ENCODE measurements at places on chromosomes 12 and 14. TPM values are rescaled to one million over a fixed set of nuclear protein-coding genes. Genes with fewer than 3 reads are reported as not detected.
A peak's percentile ranks its signal among the peaks of the same experiment; 100 is the strongest.

DNA sequence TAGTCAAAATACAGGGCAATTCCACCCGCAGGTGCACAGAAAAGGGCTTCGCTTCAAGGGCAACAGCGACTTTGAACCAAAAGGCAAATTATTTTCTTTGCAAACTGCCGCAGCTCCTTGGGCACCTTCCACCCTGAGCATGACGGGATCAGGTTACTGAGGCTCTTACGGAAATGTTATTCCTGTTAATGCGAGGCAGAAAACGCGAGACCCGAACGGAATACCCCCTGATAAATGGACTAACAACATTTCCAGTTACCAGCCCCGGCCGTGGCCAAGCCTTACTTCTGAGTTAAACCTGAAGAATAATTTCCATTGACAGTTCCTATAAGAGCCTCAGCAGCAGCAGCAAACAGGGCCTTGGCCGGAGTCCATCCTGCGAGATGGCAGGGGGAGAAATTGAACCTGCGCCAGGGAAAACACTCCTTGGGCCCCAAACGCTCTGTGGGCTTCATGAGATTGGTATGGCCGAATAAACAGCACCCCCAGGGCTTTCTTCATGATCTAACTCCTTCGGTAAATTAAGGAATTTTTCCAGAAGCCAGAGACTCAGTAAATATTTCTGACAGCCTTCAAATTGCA lies 70.0 kb upstream of the DICER1 start:
- DNase-seq, result no peak

GRCh38 chr12:44588651-44589050 lies 287.5 kb downstream of the NELL2 start:
- no peak for DNase-seq

GRCh38 chr12:78864403-78864869 lies at the start of gene SYT1:
Gene SYT1, plus strand, starts transcription at chr12:78864774.
- DNase-seq, result peak; percentile 91

- DNase-seq, result no peak
Observed at GRCh38 chr12:20319366-20319765, 49.0 kb upstream of the PDE3A start.

- DNase-seq, result no peak
Observed at GRCh38 chr12:58263816-58264215, 322.4 kb downstream of the ATP23 start.

GRCh38 chr12:106646472-106646871 lies 63.7 kb downstream of the RFX4 start:
- DNase-seq, result no peak

GRCh38 chr12:106247674-106248311 lies at the start of gene CKAP4:
Gene CKAP4, minus strand, starts transcription at chr12:106248020. Its CDS starts 169 bp downstream, at chr12:106247851.
- peak; percentile 67 for DNase-seq

DNA sequence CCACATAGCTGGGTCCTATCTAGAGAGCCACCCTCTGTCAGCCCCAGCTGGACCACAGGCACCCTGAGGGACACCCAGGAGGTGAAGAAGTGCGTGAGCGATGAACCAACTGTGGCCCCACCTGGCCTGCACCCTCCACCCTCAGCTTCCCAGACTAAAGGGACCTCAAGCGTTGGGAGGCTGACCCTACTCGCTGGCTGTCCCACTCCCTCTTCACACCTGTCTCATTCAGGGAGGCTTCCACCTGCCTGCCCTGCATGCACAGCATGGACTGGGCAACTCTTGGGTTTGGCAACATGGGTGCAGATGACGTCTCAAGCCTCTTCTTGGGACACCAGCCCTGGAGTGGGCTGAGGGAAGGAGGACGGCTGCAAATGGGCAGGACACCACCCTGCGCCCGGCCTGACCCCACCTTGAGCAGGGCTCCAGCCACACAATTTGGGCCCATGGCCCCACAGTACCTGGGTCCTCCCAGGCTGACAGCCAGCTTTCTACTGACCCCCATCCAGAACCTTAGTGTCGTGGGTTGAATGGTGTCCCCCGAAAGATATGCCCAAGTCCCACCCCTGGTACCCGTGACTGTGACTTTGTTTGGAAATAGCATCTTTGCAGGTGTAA lies 2.1 kb downstream of the TMEM179 start:
- DNase-seq, result no peak

GRCh38 chr12:5665615-5666014 lies 233.7 kb downstream of the NTF3 start:
- DNase-seq, result peak; percentile 14

GRCh38 chr12:237026-237815 lies 23.3 kb upstream of the SLC6A12 start:
- DNase-seq, result no peak

DNA sequence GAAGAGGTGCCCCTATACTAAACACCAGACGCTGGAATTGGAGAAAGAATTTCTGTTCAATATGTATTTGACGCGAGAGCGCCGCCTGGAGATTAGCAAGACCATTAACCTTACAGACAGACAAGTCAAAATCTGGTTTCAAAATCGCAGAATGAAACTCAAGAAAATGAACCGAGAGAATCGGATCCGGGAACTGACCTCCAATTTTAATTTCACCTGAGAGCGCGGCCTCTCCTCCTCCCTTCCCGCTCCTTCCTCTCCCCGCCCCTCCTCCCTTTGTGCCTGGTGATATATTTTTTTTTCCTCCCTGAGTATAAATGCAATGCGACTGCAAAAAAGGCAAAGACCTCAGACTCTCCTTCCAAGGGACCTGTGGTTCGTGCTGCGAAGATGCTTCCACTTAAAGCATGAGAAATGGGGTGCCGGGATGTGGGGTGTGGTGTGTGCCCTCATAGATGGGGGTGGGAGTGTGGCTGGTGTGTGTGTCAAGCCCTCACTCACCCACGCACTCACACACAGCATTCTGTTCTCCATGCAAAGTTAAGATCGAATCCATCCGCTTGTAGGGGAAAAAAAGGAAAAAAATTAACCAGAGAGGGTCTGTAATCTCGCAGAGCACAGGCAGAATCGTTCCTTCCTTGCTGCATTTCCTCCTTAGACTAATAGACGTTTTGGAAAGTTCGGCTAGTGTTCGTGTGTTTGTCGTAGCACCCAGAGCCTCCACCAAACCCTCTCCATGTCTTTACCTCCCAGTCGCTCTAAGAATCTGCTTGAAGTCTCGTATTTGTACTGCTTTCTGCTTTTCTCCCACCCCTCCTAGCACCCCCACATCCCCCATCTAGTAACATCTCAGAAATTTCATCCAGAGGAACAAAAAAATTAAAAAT lies 4.5 kb downstream of the HOXC10 start:
- peak; percentile 25 for DNase-seq

- DNase-seq, result no peak
Observed at GRCh38 chr12:120960657-120961056, 17.7 kb upstream of the HNF1A start.

GRCh38 chr14:59484639-59485175 lies 390 bp downstream of the JKAMP start:
- peak; percentile 34 for DNase-seq

DNA sequence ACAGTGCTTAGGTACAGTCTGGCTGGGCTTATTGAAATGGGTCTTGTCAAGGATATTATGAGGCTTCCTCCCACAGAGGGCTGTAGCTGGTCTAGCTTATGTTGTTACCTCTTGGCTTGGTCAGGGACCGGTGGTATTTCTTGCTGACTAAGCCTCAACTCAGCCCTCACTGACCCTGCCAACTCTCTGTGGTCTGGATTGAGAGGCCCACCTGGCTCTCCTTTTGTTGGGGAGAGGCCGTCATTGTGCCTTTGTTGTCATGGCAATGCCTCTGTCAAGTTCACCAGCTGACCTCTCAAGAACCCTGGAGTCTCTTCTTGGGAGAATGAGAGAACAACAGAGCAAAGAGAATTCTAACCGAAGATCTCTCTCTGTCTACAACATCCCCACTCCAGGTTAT lies 245.6 kb upstream of the NPAS3 start:
- DNase-seq, result peak; percentile 91

- DNase-seq, result no peak
Observed at GRCh38 chr12:19434538-19434937, 4.8 kb upstream of the AEBP2 start.

DNA sequence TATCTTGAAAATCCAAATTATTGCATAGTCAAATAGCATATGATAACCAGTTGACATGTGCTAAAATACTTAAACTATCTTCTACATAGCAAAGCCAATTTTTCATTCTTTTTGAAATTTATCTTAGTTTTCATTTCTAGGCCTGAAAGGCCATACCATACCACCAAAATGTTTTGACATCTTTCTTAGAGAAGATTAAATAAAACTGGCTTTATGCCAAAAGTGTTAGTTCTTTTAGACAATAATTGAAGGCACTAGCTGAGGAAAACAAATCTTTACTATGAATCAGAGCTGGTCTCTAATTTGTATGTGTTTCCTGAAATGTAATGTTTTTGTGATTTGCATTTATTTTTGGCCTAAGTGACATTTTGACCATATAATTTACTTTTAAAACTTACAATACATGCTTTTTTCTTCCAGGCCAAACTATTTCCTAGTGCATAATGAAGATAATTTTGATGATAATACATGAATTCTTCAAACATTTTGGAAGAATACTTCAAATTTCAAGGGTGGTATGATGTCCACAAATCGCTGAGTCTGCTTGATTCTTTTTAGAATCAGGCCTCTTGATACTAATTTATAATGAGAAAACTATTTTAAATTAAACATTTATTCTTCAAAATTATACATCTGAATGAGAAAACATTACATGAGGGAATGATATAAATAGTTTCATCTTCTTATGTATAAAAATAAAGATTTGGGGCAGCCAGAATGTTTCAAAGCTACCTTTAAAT lies 6.5 kb upstream of the KCNMB4 start:
- DNase-seq, result no peak

GRCh38 chr12:125129591-125130255 lies 64.5 kb downstream of the AACS start:
- no peak for DNase-seq

DNA sequence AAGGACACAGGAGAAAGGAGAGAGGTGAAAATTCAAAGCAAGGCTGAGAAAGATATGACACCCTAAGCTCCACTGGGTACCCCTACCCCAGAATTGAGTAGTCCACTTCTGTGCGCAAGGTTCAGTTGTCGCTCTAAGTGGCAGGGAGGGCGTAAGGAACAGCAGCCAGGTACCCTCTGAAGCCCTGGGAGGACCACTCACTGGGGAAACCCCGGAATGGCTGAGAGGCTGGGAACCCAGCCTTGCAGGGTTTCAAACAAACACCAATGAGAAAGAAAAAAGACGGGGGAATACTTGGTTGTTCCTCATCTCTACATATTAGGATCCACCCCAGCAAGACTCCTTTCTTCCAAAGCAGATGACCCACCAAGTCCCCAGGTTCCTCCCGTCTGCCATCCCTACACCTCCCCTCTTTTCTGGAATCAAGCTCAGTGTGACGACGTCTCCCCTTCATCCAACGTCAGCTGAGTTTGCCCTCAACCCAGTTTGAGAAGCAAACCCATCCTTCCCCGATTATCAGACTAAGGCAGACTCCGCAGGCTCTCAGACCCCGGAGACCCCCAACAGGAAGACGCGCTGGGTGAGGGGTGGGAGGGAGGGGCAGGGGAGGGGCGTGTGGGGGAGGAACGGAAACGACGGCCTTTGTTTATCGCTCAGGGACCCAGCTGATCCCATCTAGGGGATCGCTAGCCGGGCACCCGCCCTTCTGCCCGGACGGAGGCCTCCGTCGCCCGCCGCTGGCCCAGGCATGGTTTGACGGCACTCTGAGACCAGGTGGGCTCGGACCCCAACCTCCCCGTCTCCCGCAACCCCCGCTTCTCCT lies 795 bp downstream of the LMBR1L start:
- no peak for DNase-seq

DNA sequence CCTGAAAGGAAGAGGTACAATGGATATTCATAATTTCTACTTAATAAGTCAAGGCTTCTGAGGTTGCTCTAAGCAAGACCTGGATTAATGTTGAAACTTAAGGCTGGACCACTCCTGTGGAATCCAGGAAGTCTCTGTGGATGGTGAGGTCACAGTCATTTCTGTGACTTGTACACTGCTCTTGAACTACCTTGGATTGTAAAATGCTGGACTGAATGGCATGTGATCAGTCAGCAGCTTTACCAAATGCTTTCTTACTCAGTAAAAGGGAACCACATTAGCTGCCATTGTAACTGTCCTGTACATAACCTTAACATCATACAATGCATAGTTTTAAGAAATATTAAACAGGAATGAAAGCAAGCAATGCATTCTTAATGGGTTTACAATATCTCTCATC lies 182.9 kb downstream of the NOVA1 start:
- no peak for DNase-seq

- DNase-seq, result no peak
Observed at GRCh38 chr12:7833831-7834230, 38.9 kb downstream of the SLC2A14 start.

DNA sequence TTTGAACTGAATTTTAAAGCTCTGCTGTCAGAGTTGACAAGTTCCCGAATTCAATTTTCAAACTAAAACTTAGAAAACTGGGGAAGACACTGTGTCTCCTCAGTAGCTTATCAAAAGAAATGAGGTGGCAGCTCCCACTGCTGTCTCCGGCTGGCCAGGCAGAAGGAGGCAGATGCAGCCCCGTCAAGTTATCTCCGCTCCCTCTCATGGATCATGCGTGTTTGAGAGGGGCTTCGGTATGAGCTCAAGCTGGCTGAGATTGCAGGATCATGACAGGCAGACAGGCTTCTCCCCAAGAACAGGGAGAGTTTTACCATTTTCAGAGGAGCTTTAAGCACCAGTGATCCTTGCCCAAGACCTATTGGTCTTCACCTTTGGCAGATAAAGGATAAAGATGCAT lies 88.8 kb downstream of the NEDD1 start:
- no peak for DNase-seq

Gene CD9
- total RNA-seq, result 38.3 TPM

Gene FGF6
- total RNA-seq, result not detected

Gene RAD9B
- 1.0 TPM for total RNA-seq

Gene KRT75
- not detected for total RNA-seq

Gene PLEKHG7
- not detected for total RNA-seq

Gene KCNC2
- total RNA-seq, result not detected

Gene TMPRSS12
- total RNA-seq, result not detected

Gene RAB15
- 23.1 TPM for total RNA-seq

Gene BCL2L14
- not detected for total RNA-seq

Gene ANO2
- under 0.01 TPM for total RNA-seq

Gene INHBE
- 0.26 TPM for total RNA-seq

Gene RNASE3
- total RNA-seq, result not detected

Gene GYS2
- total RNA-seq, result not detected

Gene ANKRD33
- total RNA-seq, result not detected

Gene DCN
- 478 TPM for total RNA-seq

Gene PSMA3
- 104 TPM for total RNA-seq

Gene LALBA
- total RNA-seq, result not detected
